ENCODE measurements at places on chromosomes 5 and 9.

DNA sequence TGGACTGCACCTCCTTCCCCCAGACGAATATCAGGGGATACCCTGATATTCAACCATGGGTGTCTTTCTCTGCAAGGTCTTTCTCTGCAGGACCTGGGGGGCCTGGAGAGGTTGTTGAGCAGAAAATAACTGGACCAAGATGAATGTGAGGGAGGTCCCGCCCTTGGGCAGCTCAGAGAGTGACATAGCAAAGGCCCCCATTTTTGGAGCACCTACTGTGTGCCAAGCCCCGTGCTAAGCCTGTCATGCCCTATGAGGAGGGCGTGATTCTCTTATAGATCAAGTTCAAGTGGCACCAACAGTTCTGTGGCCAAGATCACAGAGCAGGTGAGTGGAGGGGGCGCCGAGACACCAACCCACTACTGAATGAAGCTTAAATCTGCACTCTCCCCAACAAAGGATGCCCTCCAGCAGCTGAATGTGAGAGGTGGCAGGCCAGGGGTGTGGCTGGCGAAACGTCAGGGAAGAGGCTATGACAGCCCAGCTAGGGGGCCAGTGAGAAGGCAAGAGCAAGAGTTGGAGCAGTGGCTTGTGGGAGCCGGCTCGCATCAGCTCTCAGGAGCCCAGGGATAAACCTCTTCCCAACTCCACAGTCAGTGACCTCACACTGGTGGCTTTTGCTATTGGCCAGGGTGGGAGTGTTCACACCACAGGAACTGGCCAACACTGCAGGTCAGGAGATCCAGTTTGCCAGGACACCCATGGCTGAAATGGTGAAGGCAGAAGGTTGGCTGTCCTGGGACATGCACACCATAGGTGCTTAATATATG, 5.3 kb downstream of the SARDH start:
- DNase-seq = no peak

DNA sequence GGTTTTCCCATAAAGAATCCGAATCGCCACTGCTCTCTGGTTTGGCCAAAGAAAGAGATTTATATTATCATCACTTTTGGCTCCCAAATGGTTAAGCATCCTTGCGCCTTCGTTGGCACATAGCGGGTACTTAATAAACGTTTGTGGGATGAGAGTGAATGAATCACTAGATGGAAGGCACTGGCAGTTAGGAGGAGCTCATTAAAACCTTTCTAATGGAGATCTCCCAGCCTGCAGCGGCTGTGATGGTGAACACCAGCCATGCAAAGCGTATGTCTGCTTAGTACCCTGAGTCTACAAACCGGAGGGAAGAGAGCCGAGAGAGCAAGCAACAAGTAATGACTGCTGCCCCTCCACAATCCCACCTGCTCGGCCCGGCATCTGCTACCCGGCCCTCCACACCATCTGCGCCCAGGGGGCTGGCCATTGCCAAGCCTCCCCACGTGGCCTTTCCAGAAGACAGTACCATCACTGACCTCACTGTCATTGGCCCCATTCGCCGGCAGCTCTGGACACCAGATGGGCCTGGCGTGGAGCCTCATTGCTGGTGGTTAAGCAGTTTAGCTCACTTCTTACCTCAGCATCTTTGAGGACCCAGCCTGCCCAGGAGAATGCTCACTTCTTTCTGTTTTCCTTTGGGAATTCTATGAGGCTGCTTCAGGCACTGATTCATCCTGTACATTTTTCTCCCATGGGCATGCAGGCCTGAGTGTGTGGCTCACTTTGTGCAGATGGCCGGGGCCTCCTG, 39.3 kb upstream of the ANKRD33B start:
- DNase-seq = no peak

- no peak for DNase-seq
Measured at GRCh38 chr5:1012313-1012841, 3.8 kb downstream of the NKD2 start.

DNA sequence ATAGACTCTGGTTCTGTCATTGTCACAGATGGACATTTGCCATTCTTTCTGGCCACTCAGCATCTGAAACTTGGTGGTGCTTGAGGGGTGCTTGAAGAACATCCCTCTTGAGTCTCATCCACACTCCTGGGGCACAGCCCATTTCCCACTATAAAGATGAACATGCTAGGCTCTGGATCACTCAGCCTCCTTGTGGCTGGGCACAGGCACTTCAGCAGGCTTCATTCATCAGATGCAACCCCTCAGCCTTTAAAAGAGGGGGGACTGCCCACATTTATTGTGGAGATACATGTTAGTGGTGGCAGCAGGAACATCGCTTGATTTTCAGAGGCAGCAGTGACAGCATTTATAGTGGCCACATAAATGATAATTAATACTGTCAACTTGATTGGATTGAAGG, 124.7 kb upstream of the NIPBL start:
- no peak for DNase-seq

DNA sequence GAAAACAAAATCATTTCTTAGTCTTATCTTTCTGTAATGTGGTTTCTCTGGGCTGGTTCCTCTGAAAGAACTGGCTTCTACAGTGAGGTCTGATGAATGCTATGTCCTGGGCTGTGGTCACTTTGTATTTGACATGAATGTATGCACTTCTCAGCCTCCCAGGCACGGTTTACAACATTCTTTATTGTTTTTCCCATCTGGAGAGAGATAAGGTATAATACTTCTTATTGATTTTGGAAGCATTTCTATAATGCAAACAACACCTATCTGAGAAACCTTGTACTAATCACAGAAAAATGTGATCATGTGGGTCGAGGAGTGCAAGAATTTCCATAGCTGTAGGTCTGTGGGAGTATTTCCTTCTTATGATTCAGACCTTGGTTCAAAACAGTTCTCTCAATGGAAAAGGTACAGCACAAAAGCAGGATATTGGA, 46.9 kb downstream of the ACTBL2 start:
- DNase-seq = no peak

DNA sequence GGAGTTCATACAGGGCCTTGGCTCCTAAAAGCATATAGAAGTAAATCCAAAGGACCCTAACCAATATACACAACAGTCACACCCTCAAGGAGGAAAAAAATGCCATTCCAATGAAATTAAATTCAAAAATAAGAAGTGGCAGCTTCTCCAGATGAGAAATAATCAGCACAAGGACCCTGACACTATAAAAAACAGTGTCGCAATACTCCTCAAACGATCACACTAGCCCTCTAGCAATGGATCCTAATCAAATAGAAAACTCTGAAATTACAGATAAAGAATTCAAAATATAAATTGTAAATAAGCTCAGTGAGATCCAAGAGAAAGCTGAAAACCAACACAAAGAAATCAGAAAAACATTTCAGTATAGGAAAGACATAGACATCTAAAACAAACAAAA, 33.5 kb upstream of the HTR4 start:
- no peak for DNase-seq

DNA sequence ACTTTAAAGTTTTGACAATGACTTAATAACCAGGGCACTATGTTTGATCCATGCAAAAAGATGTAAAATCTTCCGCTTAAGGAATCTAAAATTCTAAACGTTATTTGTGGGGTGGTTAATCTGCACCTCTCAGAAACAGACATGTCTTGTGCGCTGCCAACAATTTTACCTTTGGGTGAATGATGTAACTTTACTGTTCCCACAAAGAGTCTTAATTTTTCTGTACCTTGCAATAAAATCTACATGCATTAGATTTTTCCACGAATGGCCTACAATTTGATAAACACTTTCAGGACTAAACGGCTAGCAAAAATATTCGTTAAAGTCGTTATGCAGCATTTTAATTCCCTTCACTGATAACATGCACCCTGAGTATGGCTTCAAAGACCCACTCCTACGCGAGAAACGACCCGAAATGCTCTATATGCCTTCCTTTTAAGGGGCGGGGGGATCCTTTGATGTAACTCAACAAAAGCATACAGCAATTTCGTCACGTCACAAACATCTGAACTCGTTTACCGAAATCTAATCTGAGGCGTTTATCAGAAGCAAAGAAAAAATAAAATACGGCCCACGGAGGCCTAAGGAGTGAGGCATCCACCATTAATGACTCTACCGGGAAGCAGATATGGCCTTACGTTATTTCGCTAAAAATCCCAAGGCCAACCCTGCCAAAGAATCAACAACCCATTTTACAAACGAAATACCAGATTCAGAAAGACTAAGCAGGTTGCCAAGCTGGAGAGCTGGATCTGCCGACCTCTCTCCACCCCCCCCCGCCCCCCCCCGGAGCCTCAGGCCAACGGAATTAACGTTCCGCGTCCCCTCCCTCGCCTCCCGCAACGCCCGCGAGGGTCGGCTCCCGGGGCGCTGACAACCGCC, 621 bp downstream of the AK6 start:
- DNase-seq = no peak
